ENCODE measurements at places on chromosomes 6 and 20.

GRCh38 chr6:18837013-18837412 is 449.9 kb downstream of the RNF144B start:
- DNase-seq = no peak

DNA sequence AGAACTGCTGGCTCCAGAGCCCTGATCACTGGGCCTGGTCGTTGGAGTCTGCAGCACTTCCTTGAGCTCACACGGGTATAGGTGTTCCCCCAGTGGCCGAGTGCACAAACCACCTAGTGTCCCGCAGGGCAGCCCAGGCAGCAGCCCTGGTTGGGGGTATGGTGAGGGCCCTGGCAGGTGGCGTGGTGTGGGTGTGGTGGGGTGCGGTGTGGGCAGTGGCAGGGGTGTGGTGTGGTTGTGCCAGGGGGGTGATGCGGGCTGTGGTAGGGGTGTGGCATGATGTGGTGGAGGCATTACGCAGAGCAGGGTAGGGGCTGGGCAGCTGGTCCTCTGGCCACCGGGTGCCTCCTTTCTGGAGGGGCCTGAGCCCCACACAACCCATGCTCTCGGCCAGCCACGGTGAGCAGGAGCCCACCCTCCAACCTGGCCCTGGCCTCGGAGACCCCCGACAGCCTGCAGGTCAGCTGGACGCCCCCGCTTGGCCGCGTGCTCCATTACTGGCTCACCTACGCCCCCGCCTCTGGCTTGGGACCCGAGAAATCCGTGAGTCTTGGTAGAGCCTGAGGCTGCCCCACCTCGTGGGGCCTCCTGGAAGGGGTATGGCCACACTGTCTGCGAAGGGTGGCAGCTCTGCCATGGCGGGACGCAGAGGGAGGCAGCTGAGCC is 20.5 kb downstream of the COL20A1 start:
- peak; percentile 17 for DNase-seq

DNA sequence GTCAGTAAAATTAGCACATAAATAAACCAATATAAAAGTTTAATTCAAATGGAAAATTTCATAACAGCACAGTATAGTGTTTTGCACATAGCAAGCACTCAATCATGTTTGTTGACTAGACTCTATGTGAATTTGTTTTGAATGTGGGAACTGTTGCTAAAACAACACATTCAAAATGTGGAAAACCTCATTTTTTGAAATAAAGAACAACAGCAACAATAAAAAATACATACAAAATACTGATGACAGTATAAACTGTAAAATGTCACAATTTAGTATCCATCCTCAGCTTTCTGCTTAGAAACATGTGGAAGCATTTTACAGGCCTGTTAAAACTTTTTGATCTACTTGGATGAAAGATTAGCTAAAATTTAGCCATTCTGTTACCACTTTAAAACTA is 47.4 kb downstream of the HDAC2 start:
- no peak for DNase-seq

DNA sequence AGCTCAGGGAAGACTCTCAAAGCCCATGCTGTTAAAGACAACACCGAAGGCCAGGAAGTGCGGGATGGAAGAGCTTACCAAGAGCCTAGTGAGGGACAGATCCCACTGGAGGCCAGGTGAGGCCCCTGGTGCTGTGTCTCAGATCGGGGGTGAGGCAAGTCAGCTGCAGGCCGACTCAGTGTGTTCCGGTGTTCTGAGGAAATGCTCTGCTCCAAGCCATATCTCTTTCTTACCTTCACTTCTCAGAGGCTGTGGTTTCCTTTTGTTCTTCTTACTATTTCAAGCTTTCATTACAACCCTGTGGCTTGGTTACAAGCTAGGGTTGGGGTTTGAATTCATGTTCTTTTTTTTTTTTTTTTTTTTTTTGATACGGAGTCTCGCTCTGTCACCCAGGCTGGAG is 114.3 kb upstream of the ZFP64 start:
- DNase-seq = no peak

DNA sequence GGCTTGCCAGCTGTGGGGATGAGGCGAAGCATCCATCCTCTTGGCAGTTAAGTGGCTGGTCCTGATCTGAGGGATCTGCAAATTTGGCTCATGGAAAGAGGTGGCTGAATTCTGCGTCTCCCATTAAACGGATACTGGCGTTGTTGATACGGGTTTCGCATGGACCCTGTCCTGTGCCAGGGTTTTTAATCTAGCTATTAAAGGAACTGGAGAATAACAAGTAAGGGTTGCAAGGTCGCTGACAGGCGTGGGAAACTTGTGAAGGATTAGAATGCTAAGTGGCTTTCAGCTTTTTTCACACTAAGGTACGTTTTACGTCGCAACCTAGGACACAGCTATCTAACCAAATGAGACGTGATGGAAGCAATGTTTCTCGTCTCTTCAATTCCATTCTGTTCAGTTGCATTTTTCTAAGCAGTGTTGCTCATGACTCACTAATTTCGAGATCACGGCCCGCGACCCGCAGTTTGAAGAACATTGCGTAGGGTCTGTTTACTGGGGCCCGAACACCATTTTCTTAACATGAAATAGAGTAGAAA is 852 bp downstream of the GMNN start:
- no peak for DNase-seq

GRCh38 chr6:99104218-99104617 is 156.5 kb upstream of the FBXL4 start:
- no peak for DNase-seq

All from heart right ventricle (tissue), 16 donors.